ENCODE measurements at places on chromosomes 1 and 21.
A peak's percentile ranks its signal among the peaks of the same experiment; 100 is the strongest.

GRCh38 chr1:215599418-215600074, 32.4 kb downstream of the KCTD3 start:
- no peak for DNase-seq

- no peak for DNase-seq
Measured at GRCh38 chr1:46903481-46903880, 37.8 kb downstream of the CYP4A11 start.

GRCh38 chr1:70436622-70437251, 25.7 kb downstream of the CTH start:
- DNase-seq = no peak

DNA sequence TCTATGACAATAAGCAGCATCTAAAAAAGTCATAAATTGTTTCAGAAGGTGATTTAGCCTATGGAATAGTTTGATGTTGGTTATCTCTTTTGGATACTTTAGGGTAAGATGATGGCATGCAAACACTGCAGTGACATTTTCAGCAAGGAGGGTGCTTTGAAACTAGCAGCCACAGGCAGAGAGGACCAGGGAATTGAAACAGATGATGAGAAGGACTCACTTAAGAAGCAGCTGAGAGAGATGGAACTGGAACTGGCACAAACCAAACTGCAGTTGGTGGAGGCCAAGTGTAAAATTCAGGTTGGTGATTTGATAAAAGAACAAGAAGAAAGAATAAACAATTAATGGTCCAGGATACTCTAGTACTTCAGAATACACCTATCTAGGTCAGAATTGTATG, 11.2 kb upstream of the CACYBP start:
- DNase-seq = no peak

DNA sequence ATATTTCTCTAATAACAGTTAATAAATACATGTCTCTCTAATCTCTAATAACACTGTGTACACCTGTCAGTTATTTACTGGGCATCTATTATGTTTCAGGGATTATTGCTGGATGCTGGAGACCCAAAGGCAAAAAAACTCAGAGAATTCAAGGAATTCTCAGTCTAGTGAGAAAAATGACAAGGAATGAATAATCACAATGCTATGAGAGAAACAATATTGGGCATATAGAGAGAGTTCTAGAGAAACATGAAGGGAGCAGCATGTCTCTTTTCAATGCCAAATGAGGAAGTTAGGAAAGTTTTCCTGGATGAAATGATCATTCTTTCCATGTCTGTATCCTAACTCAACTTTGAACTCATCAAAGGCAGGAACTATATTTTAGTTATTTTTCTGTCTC, 82.8 kb downstream of the TNFSF18 start:
- no peak for DNase-seq

GRCh38 chr1:112393631-112393974, 2.4 kb upstream of the CTTNBP2NL start:
- no peak for DNase-seq

- DNase-seq = no peak
Measured at GRCh38 chr1:68331117-68331865, 99.0 kb upstream of the WLS start.

DNA sequence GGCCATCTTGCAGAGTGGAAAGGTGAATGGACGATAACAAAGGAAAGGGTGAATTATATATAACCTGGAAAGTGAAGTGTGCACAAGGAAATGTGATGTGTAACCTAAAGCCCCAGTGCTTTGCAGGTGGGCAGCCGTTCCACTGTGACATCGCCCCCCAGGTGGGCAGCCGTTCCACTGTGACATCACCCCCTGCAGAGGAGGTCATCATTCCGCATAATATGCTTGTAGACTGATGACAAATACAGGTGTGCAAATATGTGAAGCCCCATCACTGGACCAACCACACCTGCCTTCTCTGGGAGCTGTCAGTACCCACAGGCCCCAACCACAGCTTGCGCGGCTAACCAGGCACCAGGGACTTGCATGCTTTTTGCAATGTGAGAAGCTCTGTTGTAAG, 4.7 kb upstream of the ZNF496 start:
- no peak for DNase-seq

DNA sequence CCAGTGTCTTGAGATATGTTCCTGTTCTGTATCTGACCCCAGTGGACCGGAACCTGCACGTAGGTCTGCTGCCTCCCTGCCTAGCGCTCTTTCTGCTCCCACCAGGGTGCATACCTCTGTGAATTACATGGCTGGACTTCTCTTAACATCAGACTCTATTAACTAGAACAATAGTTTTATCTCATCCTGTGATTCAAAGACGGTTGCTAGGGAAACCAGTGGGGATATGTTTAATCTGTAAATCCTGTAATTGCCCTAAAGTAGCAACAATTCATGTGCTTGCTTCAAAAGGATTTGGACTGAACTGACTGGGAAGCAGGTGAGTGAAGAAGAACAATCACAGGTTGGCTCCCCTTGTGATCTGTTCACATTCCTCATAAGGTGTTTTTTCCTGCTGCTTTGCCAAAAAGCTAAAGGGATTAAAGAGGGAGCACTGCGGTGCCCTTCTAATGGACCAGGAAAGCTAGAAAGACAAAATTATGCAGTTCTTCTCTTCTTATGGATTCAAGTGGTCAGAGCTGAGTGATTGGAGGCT, 52.7 kb upstream of the DIRAS3 start:
- no peak for DNase-seq

GRCh38 chr1:180188091-180188506, 33.4 kb downstream of the QSOX1 start:
- peak; percentile 84 for DNase-seq

DNA sequence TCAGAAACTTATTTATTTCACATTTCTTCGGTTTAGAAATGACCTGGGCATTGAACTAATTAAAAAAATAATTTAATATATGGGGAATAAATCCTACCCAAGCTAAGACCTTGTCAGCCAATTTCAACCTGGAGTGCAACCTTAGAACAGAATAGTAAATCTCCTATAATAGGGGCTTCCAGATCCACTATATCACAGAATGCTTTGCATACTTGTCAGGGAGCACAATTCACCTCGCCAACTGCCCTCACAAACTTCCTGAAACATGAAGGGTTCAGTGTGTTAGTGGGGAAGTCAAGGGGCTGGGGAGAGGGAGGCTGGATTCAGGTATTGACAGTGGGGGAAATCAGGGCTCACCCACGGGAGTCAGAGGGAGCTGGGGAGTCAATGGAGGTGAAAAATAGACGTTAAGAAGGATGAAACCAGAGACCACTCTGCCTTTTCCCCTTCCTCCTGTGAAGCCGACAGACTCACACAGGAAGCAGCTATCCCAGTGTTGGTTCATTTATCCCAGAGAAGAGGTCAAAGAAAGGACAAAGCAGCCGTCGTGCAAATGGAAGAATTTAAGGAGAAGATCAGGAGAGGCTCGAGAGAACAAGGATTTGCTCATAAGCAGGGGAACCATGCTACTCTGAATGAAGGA, 453.3 kb downstream of the NUF2 start:
- DNase-seq = no peak

DNA sequence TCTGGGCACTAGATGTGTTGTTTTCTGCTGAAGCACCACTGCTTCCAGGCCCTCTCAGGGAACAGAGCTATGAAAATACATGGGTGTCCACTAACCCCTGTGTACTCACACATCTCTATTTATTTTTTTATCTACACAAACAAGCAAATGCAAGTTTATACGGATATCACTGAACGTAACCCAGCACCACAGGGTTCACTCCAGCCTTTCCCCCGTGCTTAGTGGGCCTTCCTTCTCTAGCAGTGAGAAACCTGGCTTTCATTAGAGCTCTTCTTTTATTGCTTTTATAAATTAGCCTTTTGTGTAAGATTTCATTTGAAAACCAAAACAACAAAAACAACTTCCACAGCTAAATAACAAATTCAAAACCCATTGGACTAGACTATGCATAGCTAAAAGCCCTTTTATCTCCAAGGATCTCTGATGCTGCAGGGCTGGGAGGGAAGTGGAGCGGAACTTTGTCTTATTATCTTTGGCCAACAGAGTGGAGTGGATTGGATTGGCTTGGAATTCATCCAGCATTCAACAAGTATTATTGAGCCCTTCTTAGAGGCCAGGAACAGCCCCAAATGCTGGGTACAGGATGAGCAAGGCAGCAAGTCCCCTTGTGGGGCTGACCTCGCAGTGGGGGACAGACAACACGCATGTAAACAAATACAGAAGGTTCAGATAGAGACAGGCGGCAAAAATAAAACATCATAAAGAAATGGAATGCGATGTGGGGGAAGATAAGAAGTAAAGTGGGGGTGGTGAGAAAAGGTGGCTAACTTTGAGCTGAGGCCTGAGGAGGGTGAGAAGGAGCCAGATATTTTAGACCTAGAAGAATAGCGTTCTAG, 371.8 kb upstream of the POU3F1 start:
- no peak for DNase-seq

- no peak for DNase-seq
Measured at GRCh38 chr1:38403667-38404066, 357.1 kb upstream of the POU3F1 start.

DNA sequence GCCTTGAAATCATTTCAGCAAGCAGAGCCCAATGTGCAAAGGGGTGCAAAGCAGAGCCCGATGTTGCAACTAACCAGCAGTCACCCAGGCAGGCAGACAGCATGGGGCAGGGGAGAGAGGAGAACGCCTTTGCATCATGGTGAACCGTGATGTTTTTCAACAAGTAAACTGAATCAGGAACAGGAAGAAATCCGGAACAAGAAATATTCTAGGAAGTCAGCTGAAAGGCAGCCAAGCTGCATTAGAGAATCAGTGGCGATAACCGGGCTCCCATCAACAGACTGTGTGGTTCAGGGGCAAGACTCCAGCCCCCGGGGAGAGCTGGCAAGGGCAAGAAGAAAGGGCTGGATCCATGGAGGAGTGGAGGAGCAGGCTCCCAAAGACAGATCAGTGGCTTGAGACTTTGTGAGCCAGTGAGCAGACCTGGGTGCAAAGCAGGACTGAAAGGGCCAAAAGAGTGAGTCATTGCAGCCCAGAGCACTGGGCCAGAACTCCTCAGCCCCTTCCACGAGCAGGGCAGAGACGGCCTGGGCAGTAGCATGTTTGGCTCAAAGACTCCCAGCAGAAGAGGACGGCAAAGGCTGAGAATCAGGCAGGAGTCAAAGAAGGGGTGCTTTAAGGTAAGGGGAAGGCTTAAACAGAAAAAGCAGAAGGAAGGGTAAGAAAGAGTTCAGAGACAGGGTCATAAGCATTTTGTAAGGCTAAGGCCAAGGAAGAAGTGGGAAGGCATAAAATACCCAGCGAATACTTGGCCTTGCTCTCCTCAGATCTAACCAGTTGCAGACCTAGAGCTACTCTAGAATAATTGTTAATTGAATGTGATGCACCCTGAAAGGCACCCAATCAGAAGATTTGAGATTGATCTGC, 155.0 kb downstream of the SETD4 start:
- no peak for DNase-seq

DNA sequence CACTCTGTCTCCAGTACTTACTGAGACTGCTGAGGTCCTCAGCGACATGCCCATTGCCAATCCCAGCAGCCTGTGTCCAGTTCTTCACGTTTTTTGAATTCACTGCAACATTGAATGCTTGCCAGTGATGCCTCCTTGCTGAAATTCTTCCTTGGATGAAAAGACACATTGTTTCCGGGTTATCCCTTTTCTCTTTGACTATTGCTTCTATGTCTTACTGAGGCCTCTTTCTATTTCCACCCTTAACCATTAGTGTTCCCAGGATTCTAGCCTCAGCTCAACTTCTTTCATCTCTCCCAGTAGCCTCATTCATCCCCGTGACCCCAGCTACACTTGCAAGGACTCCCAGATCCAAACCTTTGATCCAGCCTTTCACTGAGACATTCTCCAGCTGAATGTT, 46.5 kb upstream of the KIF26B start:
- no peak for DNase-seq
